Left renal cortex interstitium (tissue), 4 donors: ENCODE measurements at places on chromosomes 7 and 10. TPM values are rescaled to one million over a fixed set of nuclear protein-coding genes. Genes with fewer than 3 reads are reported as not detected.

MRC1 gene
- 8.2 TPM for polyA plus RNA-seq

INTS15 gene
- 41.7 TPM for polyA plus RNA-seq

RSBN1L gene
- 29.2 TPM for polyA plus RNA-seq

PRKRIP1 gene
- polyA plus RNA-seq = 30.2 TPM

LBX1 gene
- polyA plus RNA-seq = 0.03 TPM

GNG11 gene
- 28.7 TPM for polyA plus RNA-seq

ATG9B gene
- 3.3 TPM for polyA plus RNA-seq

CUZD1 gene
- polyA plus RNA-seq = 1.7 TPM

TFAM gene
- 71.1 TPM for polyA plus RNA-seq

AGFG2 gene
- polyA plus RNA-seq = 12.0 TPM

NPM3 gene
- polyA plus RNA-seq = 52.6 TPM

SPDYE8 gene
- 1.0 TPM for polyA plus RNA-seq

SFTPA1 gene
- polyA plus RNA-seq = not detected

TMEM176B gene
- 72.2 TPM for polyA plus RNA-seq

TMEM213 gene
- polyA plus RNA-seq = 49.2 TPM
